ENCODE measurements at places on chromosomes 13 and 19.

GRCh38 chr19:30807278-30807677 is 435.1 kb downstream of the ZNF536 start:
- DNase-seq: no peak

DNA sequence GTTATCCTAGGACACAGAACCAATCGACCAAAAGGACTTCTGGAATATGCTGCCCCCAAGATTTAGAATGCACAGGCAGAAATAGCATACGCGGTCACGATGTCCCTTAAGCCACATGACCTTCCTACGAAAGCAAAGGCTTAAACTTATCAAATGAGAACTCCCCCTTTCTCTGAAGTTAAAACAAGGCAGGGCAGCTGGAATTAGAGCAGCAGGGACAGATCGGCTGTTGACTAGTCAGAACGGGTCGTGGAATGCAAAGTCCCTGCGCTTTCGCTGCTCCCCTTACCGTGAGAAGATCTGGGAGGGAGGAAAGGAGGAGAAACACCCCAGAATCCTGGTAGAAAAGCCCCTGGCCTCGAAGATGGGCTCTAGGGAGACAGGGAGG is 799 bp upstream of the USPL1 start:
- peak; percentile 88 for DNase-seq

GRCh38 chr19:51807111-51807701 is 12.2 kb downstream of the FPR3 start:
- DNase-seq: no peak

DNA sequence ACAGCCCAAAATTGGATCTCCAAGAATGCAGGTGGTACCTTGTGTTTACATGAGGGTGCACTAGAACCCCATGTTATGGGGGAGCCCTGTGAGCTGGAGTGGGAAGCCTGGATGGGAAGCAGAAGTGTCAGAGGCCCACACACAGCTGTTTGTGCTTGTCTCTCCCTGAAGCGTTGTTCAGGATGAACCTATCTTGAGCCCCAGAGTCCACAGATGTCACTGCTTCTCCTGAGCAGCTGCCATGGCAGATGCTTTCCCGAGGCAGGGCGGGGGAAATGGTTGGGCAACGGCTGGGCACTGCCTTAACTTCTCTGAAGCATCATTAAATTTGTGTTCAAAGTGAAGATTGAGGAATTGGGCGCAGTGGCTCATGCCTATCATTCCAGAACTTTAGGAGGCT is 17.1 kb upstream of the CHST8 start:
- DNase-seq: no peak

- DNase-seq: no peak
Measured at GRCh38 chr19:55623561-55623960, 805 bp downstream of the ZNF784 start.

GRCh38 chr13:99044764-99045163 is 66.9 kb upstream of the DOCK9 start:
- DNase-seq: no peak

GRCh38 chr13:84648069-84648640 is 765.9 kb upstream of the SLITRK1 start:
- DNase-seq: no peak

DNA sequence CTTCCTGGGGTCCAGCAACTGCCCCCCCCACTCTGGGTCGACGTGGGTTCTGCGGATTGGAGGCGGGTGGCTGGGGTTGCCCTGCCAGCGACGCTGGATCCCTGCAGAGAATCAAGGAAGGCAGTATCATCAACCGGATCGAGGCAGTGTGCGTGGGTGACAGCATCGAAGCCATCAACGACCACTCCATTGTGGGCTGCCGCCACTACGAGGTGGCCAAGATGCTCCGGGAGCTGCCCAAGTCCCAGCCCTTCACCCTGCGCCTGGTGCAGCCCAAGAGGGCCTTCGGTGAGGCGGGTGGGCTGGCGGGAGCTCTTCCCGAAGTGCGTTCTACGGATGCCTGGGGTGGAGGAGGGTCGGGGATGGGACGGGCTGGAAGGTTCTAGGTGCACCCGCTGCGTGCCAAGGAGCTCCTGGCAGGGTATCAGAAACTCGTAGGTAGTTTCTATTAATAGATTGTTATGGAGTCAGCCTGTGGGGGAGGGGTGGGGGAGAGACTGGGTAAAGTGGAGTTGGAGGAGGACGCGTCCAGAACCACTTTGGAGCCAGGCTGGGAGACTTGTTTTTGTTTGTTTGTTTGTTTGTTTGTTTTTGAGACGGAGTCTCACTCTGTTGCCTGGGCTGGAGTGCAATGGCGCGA is 1.5 kb downstream of the GIPC3 start:
- no peak for DNase-seq

- no peak for DNase-seq
Measured at GRCh38 chr19:289651-290371, 1.4 kb downstream of the PLPP2 start.

- DNase-seq: peak; percentile 72
Measured at GRCh38 chr13:27043013-27043412, 128.6 kb downstream of the USP12 start.

DNA sequence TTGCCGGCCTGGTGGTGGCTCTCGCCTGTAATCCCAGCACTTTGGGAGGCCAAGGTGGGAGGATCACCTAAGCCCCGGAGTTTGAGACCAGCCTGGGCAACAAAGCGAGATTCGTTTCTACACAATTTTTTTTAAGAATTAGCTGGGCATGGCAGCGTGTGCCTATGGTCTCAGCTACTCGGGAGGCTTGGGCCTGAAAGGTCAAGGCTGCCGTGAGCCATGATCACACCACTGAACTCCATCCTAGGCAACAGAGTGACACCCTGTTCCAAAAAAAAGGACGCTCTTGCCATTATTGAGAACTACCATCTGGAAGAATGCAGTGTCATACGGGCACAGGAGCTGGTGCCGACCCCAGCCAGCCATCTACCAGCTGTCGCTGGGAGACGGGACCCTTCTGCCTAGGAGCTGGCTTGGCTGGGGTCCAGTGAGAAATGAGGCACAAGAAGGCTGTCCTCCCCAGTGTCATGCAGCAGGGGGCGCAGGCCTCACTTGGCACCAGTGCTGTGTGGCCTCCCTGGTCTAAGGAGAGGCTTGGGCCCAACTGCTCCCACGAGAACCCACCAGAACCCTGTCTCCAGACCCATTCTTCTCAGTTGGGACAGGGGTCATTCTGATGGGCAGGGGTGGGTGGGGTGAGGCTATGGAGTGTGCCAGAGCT is 12.2 kb upstream of the RELB start:
- peak; percentile 46 for DNase-seq

GRCh38 chr13:77514336-77514726 is 21.2 kb upstream of the SCEL start:
- no peak for DNase-seq

- peak; percentile 70 for DNase-seq
Measured at GRCh38 chr19:10431943-10432735, 11.8 kb downstream of the PDE4A start.

DNA sequence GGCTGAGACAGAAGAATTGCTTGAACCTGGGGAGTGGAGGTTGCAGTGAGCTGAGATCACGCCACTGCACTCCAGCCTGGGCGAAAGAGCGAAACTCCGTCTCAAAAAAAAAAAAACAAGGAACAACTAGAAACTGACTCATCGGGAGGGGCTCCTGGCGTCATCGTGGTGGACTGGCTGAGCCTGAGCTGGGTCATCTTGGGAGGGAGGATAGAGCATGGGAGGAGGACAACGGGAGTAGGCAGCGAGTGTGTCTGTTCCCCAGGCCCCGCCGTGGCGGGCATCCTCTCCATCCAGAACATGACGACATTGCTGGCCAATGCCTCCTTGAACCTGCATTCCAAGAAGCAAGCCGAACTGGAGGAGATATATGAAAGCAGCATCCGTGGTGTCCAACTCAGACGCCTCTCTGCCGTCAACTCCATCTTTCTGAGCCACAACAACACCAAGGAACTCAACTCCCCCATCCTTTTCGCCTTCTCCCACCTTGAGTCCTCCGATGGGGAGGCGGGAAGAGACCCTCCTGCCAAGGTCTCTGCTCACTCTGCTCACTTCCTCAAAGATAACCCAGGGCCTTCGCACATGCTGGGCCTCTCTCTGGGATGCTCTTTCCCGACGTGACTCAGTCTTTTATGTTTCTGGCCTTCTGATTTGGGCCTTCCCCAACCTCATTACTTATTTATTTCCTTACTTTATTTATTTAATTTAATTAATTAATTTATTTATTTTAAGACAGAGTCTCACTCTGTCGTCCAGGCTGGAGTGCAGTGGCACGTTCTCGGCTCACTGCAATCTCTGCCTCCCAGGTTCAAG is 16.6 kb downstream of the DDX39A start:
- peak; percentile 18 for DNase-seq

DNA sequence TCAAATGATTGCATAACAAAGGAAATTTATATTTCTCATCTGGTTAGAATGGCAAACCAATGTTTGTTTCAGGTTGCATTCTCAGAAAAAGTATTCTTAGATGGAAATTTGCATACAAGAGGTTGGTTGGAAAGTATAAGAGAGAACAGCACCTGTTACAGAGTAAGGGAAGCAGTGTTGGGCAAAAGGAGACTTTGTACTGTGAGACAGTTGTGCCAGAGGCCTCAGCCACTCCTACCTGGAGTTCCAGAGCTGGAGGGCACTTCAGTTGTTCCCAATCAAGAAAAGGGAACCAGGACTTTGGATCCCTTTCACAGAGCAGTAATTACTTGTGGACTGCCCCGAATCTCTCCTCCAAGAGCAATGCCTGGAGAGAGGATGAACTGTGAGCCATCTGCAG is 81.8 kb downstream of the SPRY2 start:
- no peak for DNase-seq

DNA sequence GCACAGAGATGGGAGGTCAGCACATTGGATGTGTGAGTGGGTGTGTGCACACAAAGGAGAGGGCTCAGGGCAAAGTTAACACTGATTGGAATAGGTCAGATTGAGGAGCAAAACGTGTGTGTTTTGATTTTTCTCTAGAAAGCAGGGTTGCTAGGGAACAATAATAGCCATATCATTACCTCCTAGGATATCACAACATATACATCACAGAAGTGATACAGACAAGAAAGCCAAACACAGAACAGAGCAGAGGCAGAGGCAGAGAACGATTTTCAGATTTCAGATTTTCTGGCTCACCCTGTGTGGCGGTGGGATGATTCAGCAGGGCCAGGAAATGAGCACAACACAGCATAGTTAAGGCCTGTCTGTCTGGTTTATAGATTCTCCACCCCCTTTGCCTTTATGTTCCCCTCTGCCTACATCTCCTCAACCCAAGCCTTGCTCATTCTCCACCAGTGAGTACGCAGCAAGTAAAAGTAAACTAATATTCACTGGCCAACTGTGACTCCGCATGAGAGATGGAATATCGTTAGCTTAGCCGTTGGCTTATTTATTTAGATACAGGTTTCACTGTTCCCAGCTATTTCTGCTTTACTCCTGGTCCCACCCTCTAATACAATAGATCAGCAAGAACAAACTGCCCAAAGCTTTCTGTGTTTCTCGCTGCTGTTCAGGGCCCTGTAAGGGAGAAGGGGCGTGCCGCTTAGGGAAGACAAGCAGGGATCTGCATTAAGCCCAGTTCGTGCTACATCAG is 182.7 kb upstream of the TSC22D1 start:
- DNase-seq: peak; percentile 41

- DNase-seq: no peak
Measured at GRCh38 chr19:32324631-32325285, 20.7 kb upstream of the ZNF507 start.

GRCh38 chr13:22773465-22773864 is 407.3 kb upstream of the SGCG start:
- DNase-seq: no peak

Data from right hindlimb (tissue), 1 donor.